ENCODE measurements at places on chromosomes 3 and 15.

DNA sequence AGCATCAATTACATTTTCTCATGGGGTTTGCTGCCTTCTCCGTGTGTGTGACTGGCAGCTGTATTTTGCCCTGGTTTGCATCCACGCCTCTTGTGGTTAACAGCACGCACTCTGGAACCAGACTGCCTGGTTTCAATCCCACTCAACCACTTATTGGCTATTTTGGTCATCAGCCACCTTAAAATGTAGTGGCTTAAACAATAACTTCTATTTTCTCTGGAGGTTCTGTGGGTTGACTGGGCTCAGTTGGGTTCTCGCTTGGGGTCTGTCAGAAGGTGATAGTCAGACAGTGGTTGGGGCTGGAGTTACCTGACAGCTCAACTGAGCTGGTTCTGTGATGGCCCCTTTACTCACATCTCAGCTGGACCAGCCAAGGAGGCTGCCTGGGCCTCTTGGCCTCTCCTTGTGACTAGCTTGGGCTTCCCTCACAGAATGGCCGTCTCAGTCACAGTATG lies 36.8 kb downstream of the EHD4 start:
- peak; percentile 35 for DNase-seq

GRCh38 chr3:154040283-154040682 lies 80.9 kb upstream of the ARHGEF26 start:
- no peak for DNase-seq

DNA sequence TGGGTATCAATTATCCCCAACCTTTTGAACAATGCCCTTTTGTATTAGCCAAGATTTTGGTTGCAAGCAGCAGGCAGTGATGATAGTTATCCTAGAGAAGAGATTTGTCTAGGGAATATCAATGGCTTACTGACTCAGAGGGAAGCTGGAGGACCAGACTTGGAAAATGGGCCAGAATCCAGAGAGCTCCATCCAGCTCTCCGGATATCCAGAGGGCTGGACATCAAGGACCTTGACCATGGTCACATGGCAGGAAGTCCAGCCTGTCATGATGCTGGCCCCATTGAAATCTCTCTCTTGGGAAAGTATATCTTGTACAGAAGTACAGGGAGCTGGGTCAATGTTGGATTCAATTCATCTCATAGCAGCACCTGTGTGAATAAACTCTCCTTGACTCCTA lies 148.5 kb upstream of the PDZRN3 start:
- DNase-seq = no peak

- DNase-seq = no peak
Measured at GRCh38 chr3:170049146-170050000, 11.6 kb downstream of the GPR160 start.

DNA sequence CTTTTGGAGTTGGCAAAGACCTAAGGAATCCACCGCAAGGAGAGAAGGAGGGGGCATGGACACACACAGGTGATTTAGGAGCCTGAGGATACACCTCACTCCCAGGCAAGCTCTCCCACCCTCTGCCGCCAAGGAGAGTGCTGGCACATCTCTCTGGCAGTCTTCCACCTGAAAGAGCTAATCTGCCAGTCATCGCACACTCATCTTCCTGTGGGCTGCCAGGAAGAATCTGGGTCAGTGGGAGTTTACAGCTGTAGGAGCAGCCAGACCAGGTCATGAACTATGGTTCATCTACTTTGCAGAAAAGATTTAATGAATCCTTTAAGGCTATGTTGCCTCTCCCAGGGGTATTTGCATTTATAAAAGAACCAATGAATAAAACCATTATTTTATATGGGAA lies 170.6 kb upstream of the TSC22D2 start:
- DNase-seq = no peak

Data from activated naive CD4-positive, alpha-beta T cell treated with anti-CD3 and anti-CD28 coated beads, Interleukin-2, amount 50 U/mL, for 72 hours (primary cell).